ENCODE measurements at places on chromosomes 16 and 17.

- DNase-seq: no peak
Measured at GRCh38 chr17:74901353-74902135, 8.1 kb upstream of the FADS6 start.

DNA sequence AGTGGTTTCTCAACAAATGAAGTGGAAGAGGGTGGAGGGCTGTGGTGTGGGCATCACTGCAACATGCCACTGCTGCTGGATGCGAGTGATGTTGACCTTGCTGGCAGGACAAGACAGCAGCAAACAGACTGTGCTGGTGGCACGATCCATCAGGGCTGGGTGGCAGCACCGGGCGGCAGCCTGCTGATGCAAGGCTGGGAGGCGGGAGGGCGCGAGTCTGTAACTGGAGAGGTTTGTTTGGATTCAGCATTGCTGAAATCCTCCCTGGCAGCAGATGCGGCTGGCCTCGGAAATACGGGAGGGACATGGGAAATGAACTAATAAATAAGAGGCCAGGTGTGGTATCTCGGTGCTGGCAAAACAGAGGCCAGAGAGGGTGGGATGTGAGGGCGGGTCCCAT, 224.2 kb downstream of the ENGASE start:
- DNase-seq: no peak

- DNase-seq: no peak
Measured at GRCh38 chr17:73911726-73912372, 267.6 kb upstream of the SDK2 start.

DNA sequence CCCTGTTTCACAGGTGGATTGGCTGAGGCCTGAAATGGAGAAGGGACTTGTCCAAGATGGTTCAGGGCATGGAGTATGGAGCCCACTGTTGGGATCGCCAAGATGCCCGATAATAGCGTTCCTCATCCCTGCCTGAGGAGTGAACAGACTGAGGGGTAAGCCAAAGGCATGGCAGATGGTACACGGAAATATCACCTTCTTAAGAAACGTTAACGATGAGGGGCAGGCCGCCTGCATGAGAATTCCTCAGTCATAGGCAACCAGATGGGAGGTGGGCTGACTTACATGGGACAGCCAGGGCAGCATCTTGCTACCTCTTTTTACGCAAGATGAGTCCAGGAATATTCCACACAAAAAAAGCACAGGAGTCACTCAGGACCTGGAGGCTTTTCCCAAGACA, 188.1 kb downstream of the CCDC182 start:
- no peak for DNase-seq

- DNase-seq: no peak
Measured at GRCh38 chr16:50526249-50526648, 21.9 kb upstream of the NKD1 start.

DNA sequence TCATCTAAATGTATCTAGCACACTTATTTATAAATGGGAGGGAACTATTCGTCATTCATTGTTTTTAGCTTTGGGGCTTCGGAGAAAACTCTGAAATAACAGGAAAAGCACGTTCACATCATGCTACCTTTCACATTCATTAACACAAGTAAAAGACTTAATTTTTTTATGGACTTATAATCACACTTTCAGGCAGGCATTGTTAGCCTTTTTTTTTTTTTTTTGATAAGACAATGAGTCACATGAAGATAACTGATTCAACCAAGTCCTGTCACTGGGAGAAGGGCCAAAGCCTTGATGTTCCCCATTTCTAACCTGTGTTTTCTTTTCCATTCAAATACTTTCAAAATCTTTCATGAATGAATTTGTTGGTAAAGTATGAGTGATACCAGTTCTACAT, 631.3 kb upstream of the CA10 start:
- peak; percentile 18 for DNase-seq

GRCh38 chr17:75410141-75410540, 4.7 kb upstream of the GRB2 start:
- DNase-seq: no peak

GRCh38 chr17:58811290-58811689, 55.6 kb downstream of the PPM1E start:
- no peak for DNase-seq

DNA sequence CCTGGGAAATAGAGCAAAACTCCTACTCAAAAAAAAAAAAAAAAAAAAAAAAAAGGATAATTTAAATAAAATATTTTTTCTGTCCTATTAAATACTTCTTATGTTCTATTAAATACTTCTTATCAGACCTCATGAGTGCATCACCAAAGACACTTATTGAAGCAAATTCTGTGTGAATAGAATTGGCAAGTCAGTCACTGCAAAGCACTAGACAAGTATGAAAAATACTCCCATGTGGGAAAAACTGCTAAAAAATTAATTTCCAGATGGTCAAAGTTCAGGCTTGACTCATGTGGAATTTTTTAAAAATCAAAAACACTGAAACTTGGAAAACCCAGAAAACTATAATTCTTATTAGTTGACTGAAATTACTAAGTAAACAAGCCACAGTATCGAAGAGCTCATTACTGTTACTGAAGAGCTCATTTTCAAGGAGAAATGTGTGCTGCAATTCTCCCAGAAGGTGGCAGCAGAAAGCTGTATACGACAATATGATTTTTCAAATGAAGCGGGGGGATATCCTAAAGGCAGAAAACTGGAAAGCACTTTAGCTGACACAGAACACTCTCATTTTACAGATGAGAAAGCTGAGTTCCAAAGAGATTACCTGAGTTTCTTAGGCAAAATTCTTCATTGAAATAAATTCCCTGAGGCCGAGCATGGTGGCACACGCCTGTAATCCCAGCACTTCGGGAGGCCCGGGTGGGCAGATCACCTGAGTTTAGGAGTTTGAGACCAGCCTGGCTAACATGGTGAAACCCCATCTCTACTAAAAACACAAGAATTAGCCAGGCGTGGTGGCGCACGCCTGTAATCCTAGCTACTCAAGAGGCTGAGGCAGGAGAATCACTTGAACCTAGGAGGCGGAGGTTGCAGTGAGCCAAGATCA, 15.9 kb upstream of the FBXO47 start:
- peak; percentile 38 for DNase-seq

GRCh38 chr16:70467113-70467512, 12.7 kb downstream of the FCSK start:
- no peak for DNase-seq

GRCh38 chr17:64448665-64449512, at the start of gene MILR1:
MILR1 (plus strand) TSS chr17:64449115; CDS start chr17:64449169, 54 bp downstream.
- no peak for DNase-seq

DNA sequence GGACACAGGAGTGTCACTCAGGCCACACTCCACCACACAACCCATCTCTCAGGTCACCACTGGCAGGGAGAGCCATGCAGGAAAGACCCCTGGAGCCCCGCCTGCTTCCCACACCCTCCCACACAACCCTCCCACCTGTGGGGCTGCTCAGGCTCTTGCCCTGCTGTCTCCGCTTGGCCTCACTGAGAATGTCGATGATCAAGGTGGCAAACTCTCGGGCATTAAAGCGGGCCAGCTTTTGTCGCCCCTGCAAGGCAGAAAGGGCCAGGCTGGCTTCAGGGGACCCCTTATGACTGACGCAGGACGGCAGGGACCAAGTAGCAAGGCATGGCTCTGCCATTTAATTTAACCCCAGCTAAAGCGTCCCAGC, 8.5 kb downstream of the TP53I13 start:
- DNase-seq: no peak

GRCh38 chr16:3022684-3023414, 893 bp downstream of the HCFC1R1 start:
- DNase-seq: no peak

DNA sequence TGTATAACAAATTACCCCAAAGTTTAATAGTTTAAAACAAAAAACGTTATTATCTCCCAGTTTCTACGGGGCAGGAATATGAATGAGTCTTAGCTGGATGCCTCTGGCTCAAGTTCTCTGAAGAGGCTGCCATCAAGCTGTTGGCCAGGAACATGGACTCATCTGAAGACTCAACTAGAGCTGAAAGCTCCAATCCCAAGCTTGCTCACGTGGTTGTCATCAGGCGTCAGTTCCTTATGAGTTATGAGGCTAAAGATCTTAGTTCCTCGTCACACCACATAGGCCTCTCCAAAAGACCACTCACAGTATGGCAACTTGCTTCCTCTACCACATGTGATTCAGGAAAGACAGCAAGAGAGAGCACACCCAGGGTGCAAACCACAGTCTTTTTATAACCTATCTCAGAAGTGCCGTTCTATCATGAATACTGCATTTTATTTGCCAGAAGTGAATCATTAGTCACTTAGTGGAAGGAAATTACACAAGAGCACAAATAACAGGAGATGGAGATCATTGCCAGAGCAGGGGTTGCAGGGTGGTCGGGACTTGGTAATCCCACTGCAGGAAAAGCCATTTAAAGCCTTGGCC, 48.7 kb upstream of the NLK start:
- DNase-seq: no peak

DNA sequence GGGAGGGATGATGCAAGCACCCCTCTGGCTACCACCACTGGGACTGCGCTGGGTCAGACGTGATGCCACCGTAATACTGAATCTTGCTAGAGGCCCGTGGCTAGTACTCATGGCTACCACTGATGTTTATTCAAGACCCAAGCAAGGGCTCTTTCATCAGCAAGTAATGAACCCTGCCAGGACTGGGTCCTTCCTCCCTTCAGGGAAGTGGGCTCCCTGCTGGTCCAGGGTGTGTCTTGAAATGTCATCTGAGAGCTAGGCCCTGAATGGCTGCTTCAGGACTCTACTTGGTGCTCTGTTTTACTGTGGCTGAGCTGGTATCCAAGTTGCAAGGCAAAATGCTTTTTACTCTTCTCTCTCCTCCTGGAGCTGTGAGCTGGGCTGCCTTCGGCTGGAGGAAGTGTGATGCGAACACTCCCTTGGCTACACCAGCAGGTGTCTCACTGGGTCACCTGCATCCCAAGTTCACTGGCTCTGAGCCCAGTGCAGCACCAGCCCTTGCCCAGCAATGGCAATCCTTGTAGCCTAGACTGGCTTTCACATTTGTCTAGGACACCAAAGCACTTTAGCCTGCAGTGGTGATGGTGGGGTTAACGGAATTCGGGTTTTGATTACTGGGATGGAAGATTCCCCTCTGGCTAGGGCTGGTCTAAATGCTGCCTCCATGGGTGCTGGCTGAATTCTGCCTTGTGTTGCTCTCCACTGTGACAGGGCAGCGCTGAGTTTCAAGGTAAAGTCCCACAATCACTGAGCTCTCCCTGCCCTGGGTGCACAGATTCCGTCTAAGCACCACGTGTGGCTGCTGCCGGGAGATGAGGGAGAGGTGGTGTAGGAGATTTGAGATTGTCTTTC, 98.6 kb downstream of the USP22 start:
- no peak for DNase-seq

GRCh38 chr17:83071365-83071764, 8.0 kb upstream of the METRNL start:
- DNase-seq: no peak

DNA sequence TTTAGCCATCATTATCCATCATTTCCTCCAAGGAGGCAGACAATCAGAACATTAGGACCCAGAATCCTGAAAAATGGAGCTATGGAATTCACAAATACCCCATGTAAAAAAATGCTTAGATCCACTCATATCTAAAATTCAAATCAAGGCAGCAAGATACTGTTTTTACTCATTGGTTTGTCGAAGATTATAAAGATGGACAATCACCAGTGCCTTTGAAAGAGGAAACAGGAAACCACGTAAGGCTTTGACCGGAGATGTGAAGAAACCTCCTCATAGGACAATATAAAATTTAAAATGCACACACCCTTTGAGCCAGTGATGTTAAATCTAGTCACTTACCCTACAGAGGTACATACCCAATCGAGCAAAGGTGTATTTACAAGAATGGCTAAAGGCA, 130.0 kb downstream of the XYLT1 start:
- DNase-seq: no peak

GRCh38 chr17:29066047-29066446, 23.1 kb downstream of the PIPOX start:
- no peak for DNase-seq

DNA sequence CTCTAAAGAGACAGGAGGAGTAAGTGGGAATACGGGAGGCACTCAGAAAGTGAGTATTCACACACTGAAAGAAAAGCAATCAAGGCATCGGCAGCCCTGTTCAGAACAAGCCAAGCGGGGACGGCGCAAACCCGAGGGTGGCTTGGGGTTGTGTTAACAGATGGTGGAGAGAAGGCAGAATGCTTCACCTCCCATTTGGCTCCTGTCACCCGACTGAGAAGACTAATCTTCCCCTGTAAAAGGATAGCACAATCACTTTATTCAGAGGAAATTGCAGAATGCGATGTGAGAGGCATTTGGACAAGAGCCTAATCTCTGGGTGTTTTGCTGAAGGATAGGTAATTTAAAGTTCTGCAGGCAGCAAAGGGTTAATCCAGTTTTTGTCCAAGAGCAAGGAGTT, 119.3 kb upstream of the WSCD1 start:
- DNase-seq: no peak

GRCh38 chr17:27868565-27868964, 24.6 kb downstream of the LYRM9 start:
- no peak for DNase-seq

DNA sequence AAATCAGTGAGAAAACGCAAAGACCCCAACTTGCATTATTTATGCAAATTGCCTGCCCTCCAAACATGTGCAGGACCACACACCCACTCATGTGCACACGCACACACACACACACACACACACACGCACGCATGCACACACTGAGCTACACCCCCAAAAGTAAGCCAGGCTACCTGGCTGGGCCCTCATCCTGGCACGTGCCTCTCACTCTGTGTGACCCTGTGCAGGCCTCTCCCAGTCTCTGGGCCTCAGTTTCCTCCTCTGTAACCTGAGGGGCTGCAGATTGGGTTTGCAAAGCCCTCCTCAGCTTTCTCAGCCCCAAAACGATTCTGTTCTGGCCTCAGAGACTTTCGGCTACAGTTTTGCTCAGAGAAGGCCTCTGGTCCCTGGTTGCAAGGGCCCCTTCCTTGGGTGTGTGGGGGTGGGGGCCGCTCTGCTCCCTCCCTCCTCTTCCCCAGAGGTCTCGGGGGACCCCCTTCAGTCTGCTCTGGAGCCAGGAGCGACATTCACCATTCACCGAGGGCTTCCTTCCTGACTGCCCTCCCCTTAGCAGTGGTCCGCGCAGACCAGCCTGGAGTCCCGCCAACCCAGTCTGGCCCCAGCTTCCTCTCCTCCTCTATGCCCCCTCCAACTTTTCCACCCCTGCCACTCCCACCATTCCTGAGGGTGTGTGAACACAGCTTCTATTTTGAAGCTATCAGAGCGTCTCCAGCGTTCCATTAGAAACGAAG, 5.4 kb upstream of the PIK3R6 start:
- peak; percentile 34 for DNase-seq

DNA sequence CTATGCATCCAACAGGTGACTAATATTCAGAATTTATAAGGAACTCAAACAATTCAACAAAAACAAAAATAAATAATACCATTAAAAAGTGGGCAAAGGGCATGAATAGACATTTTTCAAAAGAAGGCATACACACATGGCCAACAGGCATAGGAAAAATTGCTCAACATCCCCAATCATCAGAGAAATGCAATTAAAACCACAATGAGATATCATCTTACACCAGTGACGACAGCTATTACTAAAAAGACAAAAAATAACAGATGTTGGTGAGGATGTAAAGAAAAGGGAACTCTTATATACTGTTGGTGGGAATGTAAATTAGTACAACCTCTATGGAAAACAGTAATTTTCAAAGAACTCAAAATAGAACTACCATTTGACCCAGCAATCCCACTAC, 250.4 kb upstream of the N4BP1 start:
- no peak for DNase-seq

GRCh38 chr17:30443721-30444120, 33.5 kb upstream of the GOSR1 start:
- DNase-seq: no peak
